ENCODE measurements at places on chromosomes 5 and 9. TPM values are rescaled to one million over a fixed set of nuclear protein-coding genes. Genes with fewer than 3 reads are reported as not detected.

DNA sequence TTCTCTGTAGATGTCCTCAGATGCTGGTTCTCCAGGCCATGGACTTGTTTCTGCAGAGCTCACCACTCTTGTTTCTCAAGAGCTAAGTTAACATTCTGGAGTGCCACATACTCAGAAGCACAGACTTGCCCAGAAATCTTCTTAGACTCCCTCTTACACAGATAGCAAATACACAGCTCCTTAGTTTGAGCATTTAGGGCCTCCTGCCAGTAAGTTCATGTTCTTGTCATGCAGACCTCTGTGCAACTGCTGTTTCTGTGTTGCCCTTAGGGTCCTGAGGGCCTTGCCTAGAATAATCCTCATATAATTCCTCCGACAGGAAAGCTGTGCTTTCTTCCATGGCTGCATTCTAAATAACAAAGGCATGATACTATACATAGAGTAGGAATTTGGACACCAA, 1.3 kb upstream of the PTPDC1 start:
- peak; percentile 2 for DNase-seq

DNA sequence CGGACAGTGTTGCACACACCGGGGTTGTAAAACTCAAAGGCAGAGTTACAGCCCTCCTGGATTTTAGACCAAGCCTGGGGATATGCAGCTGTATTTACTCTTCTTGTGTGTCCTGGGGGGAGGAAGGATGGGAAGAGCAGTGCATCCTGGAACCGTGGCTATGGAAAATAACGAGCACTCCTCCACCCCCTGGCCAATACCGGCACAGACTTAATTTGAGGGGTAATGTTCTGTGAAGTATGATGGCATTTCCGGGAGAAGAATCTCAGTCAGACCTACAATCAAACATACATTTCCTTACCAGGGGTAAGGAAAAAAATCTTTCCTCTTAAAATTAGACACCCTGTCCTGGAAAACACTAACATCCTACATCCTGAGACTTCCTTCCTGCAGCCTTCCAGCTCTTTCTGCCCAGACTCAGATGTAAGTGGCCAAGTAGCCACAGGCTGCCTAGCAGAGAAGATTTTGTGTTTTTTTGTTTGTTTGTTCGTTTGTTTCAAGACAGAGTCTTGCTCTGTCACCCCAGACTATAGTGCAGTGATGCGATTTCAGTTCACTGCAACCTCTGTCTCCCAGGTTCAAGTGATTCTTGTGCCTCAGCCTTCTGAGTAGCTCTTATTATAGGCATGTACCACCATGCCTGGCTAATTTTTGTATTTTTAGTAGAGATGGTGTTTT, 11.0 kb upstream of the ERMP1 start:
- DNase-seq = peak; percentile 81

GRCh38 chr5:62671479-62671878, 92.9 kb downstream of the LRRC70 start:
- peak; percentile 38 for DNase-seq

DNA sequence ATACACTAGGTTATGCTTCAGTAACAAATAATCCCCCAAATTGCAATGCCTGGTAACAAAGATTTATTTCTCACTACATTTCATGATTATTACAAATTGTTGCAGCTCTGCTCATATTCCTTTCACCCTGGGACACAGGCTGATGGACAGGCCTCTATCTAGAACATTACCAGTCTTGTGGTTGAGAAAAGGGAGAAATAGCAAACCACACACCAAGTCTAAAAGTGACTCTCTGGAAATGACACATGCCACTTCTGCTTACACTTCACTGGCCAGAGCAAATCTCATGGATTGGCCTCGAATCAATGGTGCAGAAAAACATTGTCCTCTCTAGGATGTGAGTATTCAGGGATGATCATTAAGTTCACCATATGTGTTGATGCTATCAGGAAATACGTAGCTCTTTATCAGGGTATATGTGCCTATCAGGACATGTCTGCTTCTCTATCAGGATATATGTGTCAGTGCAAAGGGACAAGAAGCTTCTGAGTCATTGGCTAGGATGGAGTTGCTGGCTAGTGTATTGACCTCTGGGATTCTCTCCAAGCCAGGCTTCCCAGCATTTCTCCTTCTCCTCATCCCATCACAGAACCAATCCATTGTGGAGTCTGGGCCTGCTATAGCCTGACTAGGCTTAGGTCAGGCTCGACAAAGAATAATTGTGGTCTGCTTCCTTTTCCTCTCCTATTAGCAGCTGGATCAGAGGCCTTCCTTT, 91.1 kb upstream of the CEP78 start:
- DNase-seq = no peak

The CEL gene
- total RNA-seq = 0.60 TPM

Data from renal cortical epithelial cell (primary cell).